ENCODE measurements at places on chromosomes 5 and 9.

DNA sequence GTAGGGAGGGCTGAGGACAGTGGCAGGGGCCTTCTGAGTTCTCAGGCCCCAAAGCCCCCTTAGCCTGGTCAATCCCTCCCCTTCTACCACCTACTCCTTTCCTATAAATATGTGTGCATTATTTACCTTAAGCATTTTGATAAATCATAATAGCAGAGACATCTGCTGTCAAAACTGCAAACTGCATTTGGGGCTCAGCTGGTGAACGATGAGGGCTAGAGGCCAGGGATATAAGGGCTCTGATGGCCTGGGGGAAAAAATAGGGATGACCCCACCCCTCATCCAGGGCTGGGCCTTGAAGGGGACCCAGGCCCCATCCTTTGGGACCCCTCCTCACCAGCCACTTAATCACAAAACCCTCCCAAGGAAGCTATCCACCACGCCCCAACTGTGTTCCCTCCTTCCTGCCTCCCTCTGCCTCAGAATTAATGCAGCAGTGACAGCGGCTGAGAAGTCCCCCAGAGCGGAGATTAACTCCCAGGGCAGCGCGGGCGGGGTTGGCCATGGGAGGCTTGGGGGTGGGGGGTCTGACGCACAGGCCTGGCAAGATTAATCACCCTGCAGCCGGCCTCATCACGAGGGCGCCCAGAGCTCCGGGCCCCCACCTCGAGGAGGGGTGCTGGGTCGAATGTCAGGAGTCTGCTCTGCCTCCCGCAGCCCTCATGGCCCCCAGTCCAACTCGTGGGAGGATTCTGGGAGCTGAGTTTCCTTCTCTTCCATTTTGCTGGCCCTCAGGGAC lies 42.1 kb downstream of the CXXC5 start:
- H3K27ac ChIP-seq, result no peak overlapping the region
- peaks cover 8% of the 10 kb centered on the region for H3K27me3 ChIP-seq
- no peaks in the 10 kb centered on the region for H3K4me1 ChIP-seq
- no peaks in the 10 kb centered on the region for H3K36me3 ChIP-seq
- H3K4me3 ChIP-seq, result no peak overlapping the region

DNA sequence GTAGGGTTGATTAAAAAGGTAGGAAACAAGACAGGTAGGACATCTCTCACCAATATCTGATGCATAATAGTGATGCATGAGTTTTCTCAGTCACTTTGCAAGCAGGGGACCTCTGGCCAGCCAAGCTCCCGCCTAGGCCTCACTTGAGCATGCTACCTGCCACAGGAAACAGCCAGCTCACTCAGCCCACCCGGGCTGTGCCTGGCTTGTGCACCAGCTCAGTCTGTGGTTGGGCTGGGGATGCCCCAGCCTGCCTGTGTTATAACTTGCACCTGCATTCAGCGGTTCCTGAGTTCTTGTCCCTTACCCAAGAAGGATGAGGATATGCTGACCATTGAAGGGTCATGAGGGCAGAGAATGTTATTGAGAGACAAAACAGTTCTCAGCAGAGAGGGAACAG lies 172.8 kb upstream of the PLCXD3 start:
- H3K27ac ChIP-seq, result no peak overlapping the region
- DNase-seq, result no peak
- H3K4me3 ChIP-seq, result no peak overlapping the region
- peaks cover 9% of the 10 kb centered on the region for H3K27me3 ChIP-seq
- no peaks in the 10 kb centered on the region for H3K36me3 ChIP-seq
- no peaks in the 10 kb centered on the region for H3K4me1 ChIP-seq

GRCh38 chr9:126456441-126457174 lies 130.0 kb downstream of the MVB12B start:
- H3K36me3 ChIP-seq, result no peaks in the 10 kb centered on the region
- no peak overlapping the region for H3K4me3 ChIP-seq
- peaks cover 38% of the 10 kb centered on the region for H3K27me3 ChIP-seq
- H3K4me1 ChIP-seq, result peaks cover 1% of the 10 kb centered on the region
- DNase-seq, result no peak
- no peak overlapping the region for H3K27ac ChIP-seq

DNA sequence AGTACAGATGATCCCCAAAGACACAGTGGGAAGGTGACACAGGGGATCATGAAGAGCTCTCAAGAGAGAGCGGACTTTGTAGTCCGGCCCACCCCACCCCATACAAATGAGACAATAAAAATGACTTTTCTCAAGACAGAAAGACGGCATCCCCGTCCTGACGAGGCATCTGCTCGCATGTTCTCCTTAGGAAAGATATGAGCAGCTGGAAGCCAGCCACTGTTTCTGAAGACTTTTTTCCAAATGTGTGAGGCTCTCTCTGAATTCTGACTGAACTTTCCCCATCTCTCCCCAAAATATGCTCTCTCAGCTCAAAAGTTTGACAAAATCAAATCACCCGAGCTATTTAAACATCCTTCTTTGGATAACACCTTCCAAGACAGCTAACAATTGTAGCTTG lies 105.2 kb downstream of the RFK start:
- peaks cover 3% of the 10 kb centered on the region for H3K4me1 ChIP-seq
- no peak overlapping the region for H3K27ac ChIP-seq
- no peak for DNase-seq
- H3K36me3 ChIP-seq, result no peaks in the 10 kb centered on the region
- no peak overlapping the region for H3K4me3 ChIP-seq
- no peaks in the 10 kb centered on the region for H3K27me3 ChIP-seq

DNA sequence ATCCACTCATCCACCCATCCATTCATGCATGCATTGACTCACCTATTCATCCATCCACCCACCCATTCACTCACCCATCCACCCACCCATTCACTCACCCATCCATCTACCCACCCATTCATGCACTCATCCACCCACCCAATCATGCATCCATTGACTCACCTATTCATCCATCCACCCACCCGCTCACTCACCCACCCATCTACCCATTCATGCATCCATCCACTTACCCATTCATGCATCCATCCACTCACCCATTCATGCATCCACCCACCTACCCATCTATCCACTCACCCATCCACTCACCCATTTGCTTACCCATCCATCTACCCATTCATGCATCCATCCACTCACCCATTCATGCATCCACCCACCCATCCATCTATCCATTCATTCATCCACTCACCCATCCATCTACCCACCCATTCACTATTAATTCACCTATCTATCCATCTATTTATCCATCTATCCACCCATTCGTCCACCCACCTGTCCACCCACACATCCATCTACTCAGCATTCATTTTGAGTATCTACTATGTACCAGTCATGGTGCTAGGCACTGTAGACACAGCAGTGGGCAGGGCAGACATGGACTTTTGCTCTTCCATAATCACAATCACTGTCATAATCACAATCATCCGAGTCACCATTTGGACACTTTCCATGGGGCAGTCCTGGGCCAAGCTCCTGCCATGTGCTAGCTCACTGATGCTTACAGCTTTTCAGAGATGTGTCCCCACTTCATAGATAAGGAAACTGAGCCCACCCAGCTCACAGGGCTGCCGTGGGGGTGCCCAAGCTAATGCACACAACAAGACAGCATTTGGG lies 34.4 kb downstream of the HMCN2 start:
- H3K4me3 ChIP-seq, result no peak overlapping the region
- no peaks in the 10 kb centered on the region for H3K4me1 ChIP-seq
- no peak for DNase-seq
- no peaks in the 10 kb centered on the region for H3K36me3 ChIP-seq

GRCh38 chr5:40991168-40991980 lies 79.8 kb downstream of the MROH2B start:
- H3K36me3 ChIP-seq, result no peaks in the 10 kb centered on the region
- H3K27me3 ChIP-seq, result no peaks in the 10 kb centered on the region
- H3K4me3 ChIP-seq, result no peak overlapping the region
- H3K4me1 ChIP-seq, result no peaks in the 10 kb centered on the region
- H3K27ac ChIP-seq, result no peak overlapping the region
- DNase-seq, result no peak

- no peak overlapping the region for H3K4me3 ChIP-seq
- no peak for DNase-seq
- no peak overlapping the region for H3K27ac ChIP-seq
- H3K27me3 ChIP-seq, result no peaks in the 10 kb centered on the region
- H3K36me3 ChIP-seq, result no peaks in the 10 kb centered on the region
Observed at GRCh38 chr5:118933703-118934102, 54.6 kb downstream of the DTWD2 start.

- no peak overlapping the region for H3K4me3 ChIP-seq
- H3K4me1 ChIP-seq, result no peaks in the 10 kb centered on the region
- H3K27ac ChIP-seq, result no peak overlapping the region
- peaks cover 10% of the 10 kb centered on the region for H3K27me3 ChIP-seq
- no peaks in the 10 kb centered on the region for H3K36me3 ChIP-seq
Observed at GRCh38 chr5:157903117-157903450, 44.1 kb upstream of the CLINT1 start.

GRCh38 chr9:97413462-97413861 lies 1.6 kb downstream of the TDRD7 start:
- H3K4me3 ChIP-seq, result peak overlapping the region; percentile 82
- H3K27ac ChIP-seq, result peak overlapping the region; percentile 36
- peaks cover 23% of the 10 kb centered on the region for H3K4me1 ChIP-seq
- H3K27me3 ChIP-seq, result peaks cover 25% of the 10 kb centered on the region
- no peak for DNase-seq
- no peaks in the 10 kb centered on the region for H3K36me3 ChIP-seq

DNA sequence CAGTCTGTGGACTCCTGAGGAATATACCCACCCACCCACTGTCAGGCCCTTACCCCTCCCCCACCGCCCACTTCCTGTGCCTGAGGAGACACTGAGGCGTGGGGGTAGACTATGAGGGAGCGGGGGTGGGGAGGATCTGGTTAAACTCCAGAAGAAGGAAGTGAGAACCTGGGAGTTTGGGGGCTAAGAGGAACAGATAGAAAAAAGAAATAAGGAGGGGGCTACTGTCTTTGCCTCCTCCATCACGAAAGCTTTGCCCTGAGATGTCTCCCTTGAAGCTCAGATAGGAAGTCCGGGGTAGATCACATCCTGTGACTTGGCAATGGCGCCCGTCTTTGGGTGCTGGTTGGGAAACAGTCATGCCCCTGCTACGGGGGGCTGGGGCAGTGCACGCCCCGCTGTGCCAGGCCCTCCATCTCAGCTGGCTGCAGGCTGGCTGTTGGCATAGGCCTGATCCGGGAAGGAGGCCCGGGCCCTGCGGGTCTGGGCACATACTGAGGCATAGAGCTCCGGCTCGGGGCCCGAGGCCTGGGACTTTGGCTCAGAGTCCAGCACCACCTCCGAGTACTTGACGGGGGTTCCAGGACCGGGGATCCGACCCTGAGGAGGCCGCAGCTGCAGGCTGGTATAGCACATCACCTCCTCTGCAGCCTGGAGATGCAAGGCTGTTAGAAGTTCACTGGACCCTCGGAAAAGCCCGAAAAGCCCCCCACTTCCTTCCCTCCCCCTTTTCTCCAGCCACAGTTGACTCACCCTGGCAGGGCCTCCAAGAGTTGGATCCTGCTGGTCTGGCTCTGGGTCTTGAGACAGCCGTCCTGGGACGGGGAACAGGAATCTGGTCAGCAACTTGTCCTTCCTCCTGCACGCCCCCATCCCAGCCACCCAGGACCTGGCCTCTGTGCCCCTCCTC lies 1.0 kb downstream of the SIT1 start:
- peaks cover 46% of the 10 kb centered on the region for H3K4me1 ChIP-seq
- peaks cover 22% of the 10 kb centered on the region for H3K36me3 ChIP-seq
- H3K27ac ChIP-seq, result peak overlapping the region; percentile 70
- H3K4me3 ChIP-seq, result peak overlapping the region; percentile 96
- DNase-seq, result no peak

GRCh38 chr5:150619359-150620230 lies 20.9 kb upstream of the SYNPO start:
- no peak overlapping the region for H3K27ac ChIP-seq
- peaks cover 21% of the 10 kb centered on the region for H3K27me3 ChIP-seq
- no peak for DNase-seq
- H3K4me3 ChIP-seq, result no peak overlapping the region
- peaks cover 17% of the 10 kb centered on the region for H3K4me1 ChIP-seq
- no peaks in the 10 kb centered on the region for H3K36me3 ChIP-seq

- peaks cover 40% of the 10 kb centered on the region for H3K4me1 ChIP-seq
- no peak for DNase-seq
- H3K4me3 ChIP-seq, result peak overlapping the region; percentile 87
- peak overlapping the region; percentile 51 for H3K27ac ChIP-seq
- peaks cover 12% of the 10 kb centered on the region for H3K36me3 ChIP-seq
Observed at GRCh38 chr9:36485647-36486328, 85.7 kb upstream of the RNF38 start.

GRCh38 chr5:174231956-174232487 lies 186.5 kb downstream of the NSG2 start:
- H3K27me3 ChIP-seq, result no peaks in the 10 kb centered on the region
- no peaks in the 10 kb centered on the region for H3K4me1 ChIP-seq
- no peak overlapping the region for H3K4me3 ChIP-seq
- no peak overlapping the region for H3K27ac ChIP-seq
- H3K36me3 ChIP-seq, result no peaks in the 10 kb centered on the region

GRCh38 chr9:94680621-94681020 lies 41.3 kb upstream of the FBP1 start:
- DNase-seq, result no peak
- no peaks in the 10 kb centered on the region for H3K4me1 ChIP-seq
- H3K27me3 ChIP-seq, result peaks cover 47% of the 10 kb centered on the region
- no peak overlapping the region for H3K4me3 ChIP-seq

DNA sequence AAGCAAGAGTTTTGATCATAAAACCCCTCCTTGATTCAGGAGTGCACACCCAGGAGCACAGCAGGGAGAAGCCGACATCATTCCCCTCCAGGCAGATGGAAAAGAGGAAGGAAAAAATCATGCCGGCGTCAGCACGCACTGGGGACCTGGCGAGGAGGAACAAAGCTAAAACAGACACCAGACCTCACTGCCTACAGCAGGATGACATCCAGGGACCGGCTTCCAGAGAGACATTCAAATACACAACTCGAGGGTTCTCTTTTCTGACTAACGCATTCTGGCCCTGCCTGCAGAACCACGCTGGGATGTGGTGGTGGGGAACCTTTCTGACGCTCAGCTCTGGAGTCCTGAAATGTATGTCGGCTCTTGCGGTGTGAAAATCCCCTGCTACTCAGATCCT lies 2.7 kb downstream of the UBAC1 start:
- H3K4me1 ChIP-seq, result peaks cover 22% of the 10 kb centered on the region
- no peaks in the 10 kb centered on the region for H3K27me3 ChIP-seq
- peak overlapping the region; percentile 33 for H3K4me3 ChIP-seq
- no peak overlapping the region for H3K27ac ChIP-seq

GRCh38 chr9:113546566-113546965 lies 83.0 kb downstream of the RGS3 start:
- no peaks in the 10 kb centered on the region for H3K27me3 ChIP-seq
- H3K27ac ChIP-seq, result no peak overlapping the region
- no peak for DNase-seq
- peaks cover 22% of the 10 kb centered on the region for H3K4me1 ChIP-seq
- H3K4me3 ChIP-seq, result no peak overlapping the region

DNA sequence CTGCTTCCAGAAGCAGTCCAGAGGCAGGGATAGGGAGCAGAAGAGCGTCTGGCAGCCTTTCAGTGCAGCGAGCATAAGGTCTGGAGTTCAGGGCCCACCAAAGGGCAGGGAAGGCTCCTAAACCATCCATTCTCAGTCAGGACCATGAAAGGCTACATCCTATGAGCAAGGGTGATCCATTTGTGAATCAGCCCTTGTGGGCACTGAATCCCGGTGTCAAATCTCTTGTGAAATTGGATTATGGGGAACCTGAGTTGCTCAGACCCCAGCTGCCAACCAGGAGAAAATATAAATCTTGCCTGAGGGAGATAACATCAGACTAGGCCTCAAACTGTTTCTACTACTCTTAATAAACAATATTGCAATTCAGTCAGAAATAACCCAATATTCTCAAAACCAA lies 204.4 kb downstream of the SYK start:
- no peaks in the 10 kb centered on the region for H3K27me3 ChIP-seq
- peaks cover 7% of the 10 kb centered on the region for H3K4me1 ChIP-seq
- no peak overlapping the region for H3K4me3 ChIP-seq

- peaks cover 59% of the 10 kb centered on the region for H3K36me3 ChIP-seq
- H3K27ac ChIP-seq, result no peak overlapping the region
- H3K27me3 ChIP-seq, result no peaks in the 10 kb centered on the region
- H3K4me3 ChIP-seq, result no peak overlapping the region
- DNase-seq, result no peak
Observed at GRCh38 chr5:59007460-59008063, 424.7 kb downstream of the RAB3C start.
